ENCODE measurements at places on chromosomes 5 and 9.

- H3K4me1 ChIP-seq: no peaks in the 10 kb centered on the region
- no peak overlapping the region for H3K4me3 ChIP-seq
- DNase-seq: no peak
- no peaks in the 10 kb centered on the region for H3K27me3 ChIP-seq
Observed at GRCh38 chr9:114369216-114370130, 18.3 kb downstream of the AKNA start.

GRCh38 chr5:149188383-149188782, 47.1 kb downstream of the ABLIM3 start:
- DNase-seq: no peak
- no peak overlapping the region for H3K4me3 ChIP-seq
- no peaks in the 10 kb centered on the region for H3K4me1 ChIP-seq
- H3K36me3 ChIP-seq: no peaks in the 10 kb centered on the region
- H3K27ac ChIP-seq: no peak overlapping the region

DNA sequence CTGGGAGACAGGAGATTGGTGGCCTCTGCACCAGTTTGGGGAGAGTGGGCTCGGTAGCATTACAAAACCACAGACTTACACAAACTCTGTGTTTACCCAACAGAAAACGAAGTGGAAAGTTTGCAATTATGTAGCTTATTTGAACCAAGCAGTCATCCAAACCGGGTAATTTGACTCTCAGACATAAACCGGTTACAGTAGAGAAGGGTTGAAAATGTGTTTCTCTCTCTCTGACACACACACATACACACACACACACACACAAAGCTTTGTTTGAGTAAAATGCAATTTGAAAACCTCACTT, 97.1 kb upstream of the ZNF608 start:
- H3K27me3 ChIP-seq: no peaks in the 10 kb centered on the region

DNA sequence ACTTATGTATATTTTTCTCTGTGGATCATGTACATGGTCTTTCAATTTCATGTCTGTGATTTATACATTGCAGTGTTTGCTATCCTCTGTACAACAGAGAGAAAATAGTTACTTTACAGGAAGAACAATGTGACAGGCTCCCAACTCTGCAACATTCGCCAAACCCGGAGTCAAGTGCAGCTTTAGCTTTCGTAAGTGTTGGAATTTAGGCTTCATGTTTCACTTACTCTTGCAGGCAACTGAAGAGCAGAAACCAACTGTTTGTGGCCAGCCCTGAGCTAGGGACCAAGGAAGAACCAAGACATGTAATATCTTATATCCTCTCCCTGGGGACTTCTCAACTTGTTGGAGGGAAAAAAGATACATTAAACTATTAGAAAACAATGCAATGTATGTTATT, 147.9 kb downstream of the C5orf15 start:
- H3K4me3 ChIP-seq: no peak overlapping the region
- no peaks in the 10 kb centered on the region for H3K4me1 ChIP-seq
- H3K27me3 ChIP-seq: no peaks in the 10 kb centered on the region
- H3K36me3 ChIP-seq: no peaks in the 10 kb centered on the region

GRCh38 chr5:95892784-95893354, 68.8 kb downstream of the ELL2 start:
- H3K4me1 ChIP-seq: no peaks in the 10 kb centered on the region
- no peaks in the 10 kb centered on the region for H3K36me3 ChIP-seq
- no peak overlapping the region for H3K27ac ChIP-seq
- H3K27me3 ChIP-seq: no peaks in the 10 kb centered on the region
- no peak overlapping the region for H3K4me3 ChIP-seq
- DNase-seq: no peak
